ENCODE measurements at places on chromosomes 6 and 20.

DNA sequence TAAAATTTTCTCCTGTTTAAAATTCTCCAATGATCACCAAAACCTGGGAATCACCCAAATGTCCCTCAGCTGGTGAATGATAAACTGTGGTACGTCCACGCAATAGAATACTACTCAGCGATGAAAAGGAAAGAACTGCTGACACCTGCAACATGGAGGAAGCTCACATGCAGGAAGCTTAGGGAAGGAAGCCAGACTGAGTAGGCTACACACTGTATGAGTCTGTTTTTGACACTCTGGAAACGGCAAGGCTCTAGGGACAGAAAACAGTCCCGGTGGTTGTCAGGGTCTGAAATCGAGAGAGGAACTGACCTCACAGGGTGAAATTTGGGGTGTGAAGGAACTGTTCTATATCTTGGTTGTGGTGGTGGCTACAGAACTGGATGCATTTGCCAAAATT is 25.2 kb upstream of the TLDC2 start:
- DNase-seq: no peak

GRCh38 chr20:18310051-18310450 is 21.7 kb downstream of the ZNF133 start:
- DNase-seq: no peak

DNA sequence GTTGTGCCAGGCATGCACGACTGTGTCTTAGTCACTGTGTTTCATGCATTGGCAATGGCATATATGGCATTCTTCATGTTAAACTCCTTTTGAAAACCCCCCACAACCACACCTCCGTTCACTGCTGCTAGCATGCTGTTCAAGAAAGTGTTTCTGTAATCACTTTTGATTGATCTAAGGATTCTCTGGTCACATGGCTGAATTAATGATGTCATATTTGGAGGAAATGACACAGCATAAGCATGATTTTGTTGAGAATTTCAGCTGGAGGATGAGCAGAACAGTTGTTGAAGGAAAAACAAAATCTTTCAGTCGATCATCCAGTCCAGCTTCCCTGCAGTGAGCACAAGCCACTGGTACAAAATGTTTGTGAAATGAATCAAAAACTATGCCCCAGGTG is 203.5 kb upstream of the ECI2 start:
- no peak for DNase-seq

GRCh38 chr20:52402514-52402913 is 210.9 kb upstream of the ZFP64 start:
- DNase-seq: no peak

DNA sequence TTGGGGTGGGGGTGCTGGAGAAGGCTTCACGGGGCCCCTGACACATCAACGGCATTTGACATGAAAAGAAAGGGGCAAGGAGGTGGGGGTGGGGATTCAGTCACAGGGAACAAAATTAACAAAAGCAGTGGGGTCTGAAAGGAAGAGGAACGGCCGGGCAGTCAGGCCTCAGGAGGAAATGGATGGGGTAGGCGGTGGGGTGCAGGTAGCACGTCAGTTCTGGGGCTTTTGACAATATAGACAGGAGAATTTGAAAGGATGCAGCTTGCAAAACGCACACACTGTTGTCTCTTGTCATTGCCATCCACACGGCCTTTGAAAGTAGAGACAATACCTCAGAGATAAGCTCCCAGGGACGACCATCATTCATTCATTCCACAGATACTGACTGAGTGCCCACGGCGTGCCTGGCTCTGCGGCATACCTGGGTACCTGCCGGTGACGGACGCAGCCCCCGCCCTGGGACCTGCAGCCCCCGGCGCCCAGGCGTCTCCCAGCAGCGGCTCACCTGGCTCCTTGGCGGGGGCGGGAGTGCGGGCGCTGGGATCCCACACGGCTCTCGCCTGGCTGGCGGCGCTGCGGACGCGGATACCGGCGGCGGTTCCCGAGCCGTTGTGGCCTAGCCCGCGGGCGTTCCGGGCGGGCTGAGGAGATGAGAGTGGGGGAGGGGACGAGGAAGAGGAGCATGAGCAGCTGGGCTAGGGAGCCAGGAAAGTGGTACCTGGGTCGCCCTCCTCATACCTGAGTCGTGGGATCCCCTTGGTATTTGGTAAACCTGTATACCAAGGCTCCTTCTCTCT is at the start of gene SLC26A8:
SLC26A8 (minus strand) TSS at position 646 of the 800 bp plus-strand sequence. CDS start 4,934 bp downstream, outside the sequence.
- no peak for DNase-seq

GRCh38 chr6:43308101-43308989 is at the start of gene CRIP3:
TSS of gene CRIP3 (minus strand) at chr6:43308826. CDS start at chr6:43308792, 34 bp downstream.
- no peak for DNase-seq

- no peak for DNase-seq
These were observed 43.0 kb downstream of the CBFA2T2 start for GRCh38 chr20:33532753-33533459.

GRCh38 chr20:62487561-62488354 is 12.0 kb upstream of the GATA5 start:
- no peak for DNase-seq

GRCh38 chr6:105678516-105678915 is 275.6 kb upstream of the PREP start:
- no peak for DNase-seq

DNA sequence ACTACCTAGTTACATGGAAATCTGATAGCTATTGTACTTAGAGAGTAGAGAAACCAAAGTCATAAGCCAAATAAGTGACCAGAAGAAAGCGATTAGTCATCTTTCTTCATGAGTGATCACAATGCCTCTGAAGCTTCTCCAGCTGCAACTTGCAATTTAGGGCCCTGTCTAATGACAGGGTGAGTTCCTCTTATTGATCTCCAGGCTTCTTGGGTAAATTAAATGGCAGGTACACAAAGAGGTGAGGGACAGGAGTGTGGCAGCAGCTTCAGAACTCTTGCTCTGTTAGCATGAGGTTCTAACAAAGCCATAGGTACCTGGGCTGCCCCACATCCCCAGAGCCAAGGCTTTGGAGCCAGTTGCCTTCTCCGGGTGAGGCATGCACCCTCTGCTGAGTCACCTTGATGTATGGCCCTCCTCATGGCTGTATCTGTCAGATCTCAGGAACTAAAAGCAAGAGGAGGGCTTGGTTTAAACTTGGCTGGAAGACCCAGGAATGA is 60.8 kb downstream of the PRDM1 start:
- no peak for DNase-seq

- no peak for DNase-seq
These were observed 6.7 kb downstream of the STK4 start for GRCh38 chr20:44973053-44973452.

DNA sequence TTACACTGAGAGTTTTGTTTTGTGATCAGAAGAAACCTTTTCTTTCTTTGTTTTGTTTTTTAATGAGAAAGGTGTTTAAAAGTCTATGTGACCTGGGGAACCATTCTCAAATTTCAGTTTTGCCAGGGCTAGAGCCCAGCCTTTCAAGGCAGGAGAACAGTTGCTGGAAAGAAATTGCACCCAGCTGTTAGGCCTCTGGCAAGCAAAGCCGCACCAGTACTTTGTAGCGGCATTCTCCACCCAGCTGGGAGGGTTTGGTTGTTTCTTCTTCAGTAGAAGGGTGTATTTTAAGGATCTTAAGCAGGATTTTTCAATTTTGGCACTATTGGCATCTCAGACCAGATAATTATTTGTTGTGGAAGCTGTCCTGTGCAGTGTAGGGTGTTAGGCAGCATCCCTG is 16.6 kb upstream of the MAPK13 start:
- DNase-seq: no peak

- DNase-seq: no peak
These were observed 39.4 kb upstream of the JAG1 start for GRCh38 chr20:10713161-10713560.

- DNase-seq: no peak
These were observed 279.2 kb upstream of the EXOC2 start for GRCh38 chr6:971981-972640.

DNA sequence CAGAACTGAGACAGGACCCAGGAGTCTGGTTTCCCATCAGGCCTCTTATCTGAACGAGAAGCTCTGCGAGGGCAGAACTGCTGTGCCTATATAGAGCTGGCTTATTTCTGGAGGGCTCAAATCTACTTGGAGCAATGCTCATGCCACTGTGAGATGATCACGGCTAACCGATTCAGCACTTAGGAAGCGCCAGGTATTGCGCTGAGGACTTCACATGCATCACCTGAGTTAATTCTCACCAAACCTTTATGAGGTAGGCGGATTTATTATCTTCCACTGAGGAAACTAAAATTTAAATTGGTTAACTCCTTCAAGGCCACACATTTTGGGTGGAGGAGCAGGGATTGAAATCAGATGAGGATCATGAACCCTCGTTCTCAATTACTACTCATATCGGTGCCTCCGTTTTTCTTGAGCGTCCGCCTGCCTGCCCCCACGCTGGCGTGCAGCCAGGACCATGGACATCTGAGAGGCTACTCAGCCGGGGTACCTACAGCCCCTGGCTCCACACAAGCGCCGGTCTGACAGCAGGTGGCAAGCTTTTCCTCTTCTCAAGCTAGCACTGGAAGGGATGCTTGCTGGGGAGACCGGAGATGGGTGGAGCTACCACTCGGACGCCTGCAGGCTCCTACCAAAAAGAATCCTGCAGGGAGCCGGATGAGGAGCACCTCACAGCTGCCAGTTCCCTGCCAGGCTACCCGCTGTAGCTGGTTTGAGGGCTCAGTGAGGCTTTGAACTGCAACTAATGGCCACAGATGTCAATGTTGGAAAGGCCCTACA is 1.0 kb upstream of the PCIF1 start:
- DNase-seq: peak; percentile 24

DNA sequence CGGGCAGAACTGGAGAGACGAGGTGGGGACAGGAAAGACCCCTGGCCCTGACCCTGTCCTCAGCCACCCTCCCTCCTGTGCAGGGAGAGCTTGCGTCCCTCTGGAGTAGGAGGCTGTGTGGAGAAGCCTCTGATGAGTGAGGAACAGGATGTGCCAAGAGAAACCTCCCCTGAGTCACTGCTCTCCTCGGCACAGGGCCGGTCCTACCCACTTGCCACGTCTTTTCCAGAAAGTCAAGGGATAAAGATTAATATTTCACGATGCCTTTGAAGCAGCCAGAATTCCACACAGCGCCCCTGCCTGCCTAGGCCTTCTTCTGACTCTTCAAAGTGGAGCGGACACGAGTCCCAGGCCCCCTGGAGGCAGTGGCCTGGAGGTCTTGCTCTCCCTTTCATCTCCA is 34.9 kb upstream of the THBS2 start:
- DNase-seq: no peak

DNA sequence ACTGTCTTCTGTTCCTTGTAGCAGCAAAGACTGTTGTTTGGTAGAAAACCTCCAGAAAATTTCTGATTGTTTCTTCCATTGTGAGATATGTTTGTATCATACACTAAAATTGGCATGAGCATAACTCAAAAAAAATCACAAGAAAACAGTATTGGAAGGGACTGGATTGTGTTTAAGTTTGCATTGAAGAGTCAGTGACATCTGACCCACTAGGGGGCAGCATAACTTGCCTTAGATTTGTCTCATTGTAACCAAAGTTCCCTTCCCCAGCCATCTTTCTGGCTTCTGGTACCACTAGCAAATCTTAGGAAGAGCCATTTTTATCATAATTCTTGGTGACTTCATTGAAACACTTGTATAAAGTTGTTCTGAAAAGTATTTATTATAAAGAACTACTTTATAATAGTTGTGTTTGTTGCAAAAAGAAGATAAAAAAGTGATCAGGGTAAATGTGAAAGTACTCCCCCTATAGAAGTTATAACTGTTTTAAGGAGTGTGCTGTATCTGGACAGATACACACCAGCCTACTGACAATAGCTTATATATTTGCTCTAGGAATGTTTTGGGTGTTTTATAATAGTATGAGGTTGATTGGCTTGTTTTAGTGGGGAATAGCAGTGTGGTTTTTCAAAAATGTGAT is 7.7 kb downstream of the CSTF1 start:
- no peak for DNase-seq

- DNase-seq: no peak
These were observed 13.4 kb upstream of the MAPRE1 start for GRCh38 chr20:32806356-32806755.

DNA sequence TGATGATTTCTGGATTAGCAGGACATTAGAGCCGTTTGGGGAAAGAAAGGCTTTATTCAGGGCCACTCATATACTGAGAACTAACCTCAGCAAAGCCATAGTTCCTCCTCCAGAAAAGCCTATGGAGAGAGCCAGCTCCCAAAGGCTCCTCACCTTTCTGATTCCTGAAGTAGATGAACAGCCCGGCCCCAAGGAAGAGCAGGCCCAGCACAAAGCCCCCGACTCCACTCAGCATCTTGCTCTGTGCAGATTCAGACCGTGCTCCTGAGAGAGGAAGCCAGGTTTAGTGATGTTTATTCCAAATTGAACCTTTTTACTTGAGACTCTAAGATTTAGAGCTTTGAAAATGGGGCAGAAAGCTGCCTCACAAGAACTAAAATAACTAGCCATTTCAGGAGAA is 9.1 kb downstream of the HLA-DRB1 start:
- no peak for DNase-seq

DNA sequence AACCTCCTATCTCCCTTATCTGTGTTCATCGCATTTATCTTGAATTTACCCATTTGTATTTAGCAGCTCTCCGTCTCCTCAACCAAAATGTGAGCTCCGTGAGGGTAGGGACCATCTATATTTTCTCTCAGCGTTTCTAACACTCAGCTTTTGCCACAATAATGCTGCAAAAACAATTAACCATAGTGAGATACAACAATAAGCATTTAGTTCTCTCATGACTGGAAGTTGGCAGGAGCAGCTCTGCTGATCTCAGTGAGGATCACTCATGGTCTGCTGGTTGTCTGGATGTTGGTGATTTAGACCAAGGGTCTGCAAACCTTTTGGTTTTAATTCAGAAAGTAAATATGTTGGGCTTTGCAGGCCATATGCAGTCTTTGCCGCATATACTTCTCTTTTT is 394.8 kb upstream of the RNF217 start:
- no peak for DNase-seq

GRCh38 chr20:36344517-36345132 is 38.5 kb downstream of the DLGAP4 start:
- no peak for DNase-seq

DNA sequence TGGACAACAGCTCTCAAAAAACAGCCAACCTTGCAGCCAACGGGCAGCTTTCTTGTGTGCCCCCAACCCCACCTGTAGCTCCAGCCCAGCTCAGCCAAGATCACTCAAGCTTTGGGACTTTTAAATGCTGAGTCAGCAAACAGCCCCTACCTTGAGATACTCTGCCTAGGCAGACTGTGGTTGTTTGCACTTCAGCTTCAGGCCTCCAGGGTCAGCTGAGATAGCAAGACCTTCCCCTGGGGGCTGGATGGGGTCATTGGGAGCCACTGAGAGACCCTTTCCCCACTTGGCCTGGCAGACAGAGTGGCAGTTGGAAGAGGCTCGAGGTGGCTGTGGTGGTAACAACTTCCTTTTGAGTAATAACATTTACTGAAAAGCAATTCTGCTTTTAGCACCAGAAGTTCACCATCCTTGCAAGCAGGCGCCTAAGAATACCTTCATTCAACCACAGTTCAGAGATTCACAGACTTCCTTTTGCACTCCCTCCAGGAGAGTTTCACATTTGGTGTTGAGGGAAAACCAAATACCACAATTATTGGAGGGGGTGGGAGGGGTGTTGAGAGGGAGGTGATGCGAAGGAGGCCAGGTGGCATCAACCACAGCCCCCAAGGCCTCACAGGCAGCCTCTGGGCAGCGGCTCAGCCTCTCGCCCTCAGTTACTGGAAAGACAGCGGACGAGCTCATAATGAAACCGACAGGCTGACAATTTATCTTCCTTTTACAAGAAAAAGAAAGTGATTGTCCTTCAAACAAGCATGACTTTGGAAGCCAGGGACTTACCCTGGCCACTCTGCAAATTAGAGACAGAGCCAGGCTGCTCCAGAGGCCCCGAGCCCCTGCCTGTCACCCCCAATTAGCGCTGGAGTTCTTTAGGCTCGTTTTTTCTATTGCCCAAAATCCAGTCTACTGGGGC is 148.1 kb downstream of the CEBPB start:
- no peak for DNase-seq
